ENCODE measurements at places on chromosomes 2 and 18.

GRCh38 chr2:98936353-98937351, 627 bp upstream of the CRACDL start:
- DNase-seq: no peak

DNA sequence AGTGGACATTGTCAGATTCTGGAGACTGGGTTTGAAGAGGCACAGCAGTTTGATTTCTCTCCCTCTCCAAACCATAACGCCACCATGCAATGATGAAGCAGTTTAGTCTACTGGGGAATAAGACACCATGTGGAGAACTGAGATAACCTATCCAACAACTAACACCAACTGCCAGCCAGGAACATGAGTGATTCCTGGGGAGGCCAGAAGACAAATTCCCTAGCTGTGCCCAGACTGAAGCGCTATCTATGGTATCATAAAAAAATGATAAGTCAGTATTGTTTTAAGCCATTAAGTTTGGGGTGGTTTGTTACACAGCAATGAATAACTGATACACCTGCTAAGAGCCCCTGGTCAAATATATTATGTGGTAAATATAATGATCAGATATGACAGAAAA, 129.3 kb downstream of the EXOC6B start:
- no peak for DNase-seq

DNA sequence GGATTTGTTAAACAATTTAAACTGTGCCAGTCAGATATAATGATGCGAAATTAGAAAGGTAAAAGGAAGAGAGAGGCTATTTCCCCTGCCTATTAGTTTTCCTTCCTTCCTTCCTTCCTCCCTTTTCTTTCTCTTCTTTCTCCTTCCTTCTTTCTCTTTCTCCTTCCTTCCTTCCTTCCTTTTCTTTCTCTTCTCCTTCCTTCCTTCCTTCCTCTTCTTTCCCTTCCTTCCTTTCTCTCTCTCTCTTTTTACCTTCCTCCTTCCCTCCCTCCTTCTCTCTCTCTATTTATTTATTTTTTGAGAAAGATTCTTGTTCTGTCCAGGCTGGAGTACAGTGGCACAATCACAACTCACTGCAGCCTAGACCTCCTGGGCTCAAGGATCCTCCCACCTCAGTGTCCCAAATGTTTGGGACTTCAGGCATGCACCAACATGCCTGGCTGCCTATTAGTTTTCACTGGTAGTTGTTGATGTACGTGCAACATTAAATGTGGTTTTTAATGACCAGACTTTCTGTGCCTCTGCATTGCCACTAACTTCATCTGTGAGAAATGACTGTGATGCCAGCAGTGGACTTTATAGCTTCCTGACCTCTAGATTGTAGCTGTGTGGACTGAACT, 48.7 kb upstream of the NFE2L2 start:
- DNase-seq: no peak

- DNase-seq: no peak
Measured at GRCh38 chr2:189530965-189531637, 49.5 kb downstream of the SLC40A1 start.

All from CD4-positive, alpha-beta T cell treated with Interleukin-10 for 1 hour (primary cell).